ENCODE measurements at places on chromosomes 7 and 10.

GRCh38 chr7:124698964-124699363 is 66.6 kb downstream of the GPR37 start:
- DNase-seq = no peak

DNA sequence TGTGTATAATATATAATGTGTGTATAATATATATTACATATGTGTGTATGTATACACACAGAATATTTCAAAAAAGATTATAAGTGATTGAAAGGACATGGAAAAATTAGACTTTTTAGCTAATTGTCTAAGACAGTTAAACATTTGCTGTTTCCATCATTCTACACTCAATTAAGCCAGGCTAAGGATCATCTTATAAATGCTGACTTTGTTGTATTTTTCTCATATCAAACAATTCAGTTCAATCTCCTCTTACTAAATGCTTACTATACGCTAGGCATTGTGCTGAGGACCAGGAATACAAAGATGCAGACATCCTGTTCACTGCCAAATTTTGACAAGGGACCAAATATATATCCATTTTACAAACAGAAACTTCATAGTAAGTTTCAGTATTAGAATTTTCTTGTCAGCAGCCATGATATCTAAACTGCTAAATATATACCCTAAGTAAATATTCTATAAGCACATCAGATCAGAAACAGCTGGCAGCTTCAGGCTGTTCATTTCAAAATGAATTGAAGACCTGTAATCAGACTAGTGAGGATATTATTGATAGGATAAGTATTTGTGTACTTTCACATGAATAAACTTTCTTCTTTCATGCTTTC is 10.3 kb upstream of the LRRN3 start:
- DNase-seq = no peak

DNA sequence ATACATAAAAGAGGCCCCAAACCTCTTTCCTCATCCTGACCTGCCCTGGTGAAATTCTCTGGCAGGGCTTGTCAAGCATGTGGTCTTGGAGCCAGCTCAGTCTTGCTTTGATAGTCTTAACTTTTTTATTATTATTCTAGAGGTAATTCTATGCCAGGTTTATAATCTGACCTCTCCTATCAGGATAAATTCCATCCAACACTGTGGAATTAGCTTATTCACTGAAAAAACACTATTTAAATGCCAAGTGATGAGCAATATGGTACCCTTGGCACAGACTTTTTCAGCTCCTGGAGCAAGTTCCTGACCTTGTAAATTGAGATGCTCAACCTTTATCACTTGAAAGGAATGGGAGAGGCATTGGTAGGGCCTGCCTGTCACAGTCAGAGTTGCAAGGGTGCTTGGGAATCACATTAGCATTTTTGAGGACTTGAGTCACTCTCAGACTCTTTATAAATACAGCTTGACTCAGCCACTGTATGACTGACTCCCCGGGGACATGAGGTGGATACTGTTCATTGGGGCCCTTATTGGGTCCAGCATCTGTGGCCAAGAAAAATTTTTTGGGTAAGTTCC is at the start of gene CPA4:
Gene CPA4 (plus strand): TSS at position 480 of the 576 bp plus-strand sequence. CDS start 20 bp downstream, at position 500.
- peak; percentile 99 for DNase-seq

GRCh38 chr7:44638611-44639557 is 32.5 kb downstream of the OGDH start:
- peak; percentile 79 for DNase-seq

GRCh38 chr10:102413053-102413705 is 5.4 kb downstream of the PSD start:
- DNase-seq = peak; percentile 32
